ENCODE measurements at places on chromosomes 5 and 9.

- no peak for DNase-seq
Observed at GRCh38 chr5:64384765-64385164, 121.0 kb upstream of the RGS7BP start.

GRCh38 chr5:61401726-61402125 lies 69.7 kb downstream of the ZSWIM6 start:
- no peak for DNase-seq

- no peak for DNase-seq
Observed at GRCh38 chr9:123568691-123569688, 213.0 kb downstream of the CRB2 start.

DNA sequence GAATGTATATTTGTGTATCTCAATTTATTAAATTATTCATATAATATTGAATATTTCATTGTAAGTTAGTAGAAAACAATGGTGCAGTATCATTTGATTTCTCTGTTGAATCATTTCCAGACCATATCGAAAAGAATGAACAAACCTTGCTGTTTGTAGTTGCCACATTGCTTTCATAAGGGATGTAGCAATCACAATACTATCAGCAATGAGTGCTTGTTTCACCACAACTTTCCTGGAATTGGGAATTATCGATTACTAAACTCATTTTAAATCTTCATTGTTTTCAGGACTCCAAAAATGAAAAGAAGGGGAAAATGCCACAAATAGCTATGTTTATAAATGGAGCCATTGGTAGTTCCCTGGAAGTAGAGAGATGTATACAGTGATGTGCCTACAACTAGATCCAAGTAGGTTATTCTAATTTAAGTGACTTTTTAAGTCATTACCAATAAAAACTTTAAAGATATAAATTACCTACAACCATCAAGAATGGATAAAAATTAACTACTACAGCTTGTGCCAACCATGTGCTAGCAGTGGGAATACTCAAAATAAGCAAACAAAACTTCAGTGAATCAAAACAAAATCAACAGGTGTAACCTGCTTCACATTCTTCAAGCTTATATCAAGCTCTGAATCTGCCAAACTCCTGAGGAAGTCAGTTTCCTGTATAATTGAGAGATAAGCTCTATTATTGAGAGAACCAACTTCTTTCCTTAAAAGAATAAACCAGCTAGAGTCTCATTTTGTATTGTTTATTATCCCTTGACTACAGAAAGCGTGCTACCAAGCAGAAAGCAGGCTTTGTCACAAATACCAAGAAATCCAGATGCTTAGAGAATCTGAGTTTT lies 358.6 kb downstream of the ADGRV1 start:
- no peak for DNase-seq

- DNase-seq, result no peak
Observed at GRCh38 chr5:96807075-96807654, 580 bp downstream of the ERAP1 start.

- no peak for DNase-seq
Observed at GRCh38 chr5:34521628-34522290, 134.4 kb upstream of the RAI14 start.

GRCh38 chr9:128689820-128690683 lies 1.0 kb downstream of the SET start:
- no peak for DNase-seq

- DNase-seq, result no peak
Observed at GRCh38 chr5:156201788-156202403, 125.1 kb upstream of the SGCD start.

DNA sequence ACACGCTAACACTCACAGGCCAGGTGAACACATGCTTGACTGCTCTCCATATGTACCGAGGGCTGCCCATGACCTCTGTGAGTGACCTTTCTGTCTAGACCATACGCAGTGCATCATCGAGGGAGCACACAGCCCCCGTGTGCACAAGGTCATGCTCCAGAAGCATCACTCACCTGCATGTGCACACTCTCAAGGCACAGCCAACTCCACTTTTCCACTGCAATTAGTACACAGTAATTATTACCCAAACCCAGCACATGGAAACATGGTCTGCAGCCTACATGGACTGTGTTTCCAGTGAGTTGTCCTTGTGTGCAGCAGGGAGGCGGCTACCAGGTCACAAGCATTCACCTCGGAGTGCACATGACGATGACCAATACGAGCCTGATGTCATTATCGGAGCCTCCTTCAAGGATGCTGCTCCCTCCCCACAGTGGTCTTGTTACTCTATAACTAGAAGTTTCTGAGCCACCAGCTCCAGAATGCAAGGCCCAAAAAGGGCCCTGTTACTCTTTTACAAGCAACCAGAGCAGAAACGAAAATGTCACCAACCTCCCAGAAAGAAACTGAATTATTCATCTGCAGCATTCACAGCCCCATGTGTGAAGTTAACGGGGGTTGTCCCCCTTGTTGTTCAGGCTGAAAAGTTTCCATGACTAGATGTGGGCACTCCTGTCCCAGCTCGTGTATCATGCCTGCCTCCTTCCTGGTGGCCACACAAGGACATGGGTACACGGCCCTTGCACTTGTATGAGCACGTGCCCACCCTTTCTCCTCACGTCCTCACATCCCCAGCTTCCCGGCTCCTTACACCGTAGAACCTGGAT lies 31.2 kb downstream of the SEMA4D start:
- no peak for DNase-seq

- no peak for DNase-seq
Observed at GRCh38 chr5:76579166-76579937, 43.9 kb downstream of the F2RL2 start.

DNA sequence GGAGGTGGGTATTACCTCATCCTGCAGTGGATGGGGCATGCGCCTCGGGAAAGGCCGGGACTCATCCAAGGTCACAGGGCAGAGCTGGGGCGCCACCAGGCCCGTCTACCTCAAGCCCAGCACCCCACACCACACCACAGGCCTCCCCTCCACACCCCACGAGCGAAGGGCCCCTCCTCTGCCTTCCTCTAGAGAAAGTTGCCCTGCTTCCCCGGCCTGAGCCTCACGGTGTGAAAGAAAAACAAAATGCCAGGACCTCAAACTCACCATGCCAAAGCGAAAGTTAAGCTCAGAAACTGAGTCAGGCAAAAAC lies 161.1 kb downstream of the COL23A1 start:
- no peak for DNase-seq
